ENCODE measurements at places on chromosomes 7 and 10. TPM values are rescaled to one million over a fixed set of nuclear protein-coding genes. Genes with fewer than 3 reads are reported as not detected.

Gene COL13A1
- total RNA-seq: 0.30 TPM

Gene CYP26C1
- not detected for total RNA-seq

Gene CYP2C9
- not detected for total RNA-seq

Gene LOXL4
- total RNA-seq: 1.5 TPM

Gene PRSS37
- not detected for total RNA-seq

Gene LRRD1
- not detected for total RNA-seq

Gene TDRD1
- total RNA-seq: not detected

Gene POMZP3
- total RNA-seq: 24.8 TPM

Gene GPR26
- not detected for total RNA-seq

Gene SMKR1
- 10.4 TPM for total RNA-seq

Gene SPDYE16
- not detected for total RNA-seq

Gene OR9A2
- total RNA-seq: not detected

Gene SLC16A9
- total RNA-seq: 0.08 TPM

Gene BUB3
- 167 TPM for total RNA-seq

Gene NUTM2E
- total RNA-seq: 0.47 TPM

Gene ELMO1
- 3.0 TPM for total RNA-seq

Gene PNLIPRP3
- total RNA-seq: not detected

Gene SH2D4B
- total RNA-seq: not detected

Gene ABCB4
- not detected for total RNA-seq

Gene TMEM229A
- not detected for total RNA-seq

Gene RET
- total RNA-seq: 0.36 TPM

Gene DOCK1
- 18.8 TPM for total RNA-seq

Gene FBXL13
- 0.30 TPM for total RNA-seq

Data from A549 treated with Hydrocortisone at 1 μM for 4 hours (cell line).